ENCODE measurements at places on chromosomes 11 and 22.

- DNase-seq, result no peak
Measured at GRCh38 chr11:117603932-117604331, 193.1 kb downstream of the DSCAML1 start.

- DNase-seq, result no peak
Measured at GRCh38 chr11:120034176-120034875, 103.6 kb downstream of the TRIM29 start.

GRCh38 chr11:44426119-44426518 lies 116.2 kb upstream of the ALX4 start:
- DNase-seq, result no peak

DNA sequence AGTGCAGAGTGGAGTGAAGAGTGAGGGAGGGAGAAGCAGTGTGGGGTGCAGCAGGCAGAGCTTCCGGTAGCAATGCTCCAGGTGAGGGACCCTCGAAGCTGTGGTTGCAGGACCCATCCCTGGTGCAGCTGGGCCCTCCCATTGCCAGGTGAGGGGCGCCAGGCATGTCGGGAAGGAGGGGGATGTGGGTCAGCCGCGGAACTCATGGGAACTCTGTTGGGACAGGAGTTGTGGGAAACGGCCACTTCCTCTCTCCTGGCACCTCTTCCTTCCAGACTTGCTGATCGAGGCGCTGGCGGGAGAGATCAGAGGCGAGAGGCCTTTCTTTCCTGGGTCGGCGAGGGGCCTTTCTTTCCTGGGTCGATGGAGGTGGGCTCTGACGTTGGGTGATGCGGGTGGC lies 48.5 kb downstream of the TPCN2 start:
- no peak for DNase-seq

DNA sequence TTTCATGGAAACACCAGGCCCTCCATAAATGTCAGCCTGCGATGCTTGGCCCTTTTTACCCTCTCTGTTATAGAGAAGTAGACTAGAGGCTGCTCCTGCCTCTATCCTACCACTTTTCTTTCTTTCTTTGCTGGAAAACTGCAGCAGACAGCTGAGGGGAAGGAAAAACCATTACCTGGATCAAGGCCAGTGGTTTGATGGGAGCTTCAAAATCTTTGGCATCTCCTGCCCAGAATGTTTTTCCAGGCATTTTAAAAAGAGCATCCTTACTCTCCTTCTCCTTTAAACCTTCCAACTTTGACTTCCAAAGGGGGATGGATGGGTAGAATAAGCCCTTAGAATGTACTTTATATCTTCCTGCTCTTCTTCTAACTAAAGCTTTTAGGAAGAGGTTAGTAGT lies 44.9 kb downstream of the EXT2 start:
- DNase-seq, result no peak

GRCh38 chr11:36724742-36725385 lies 126.8 kb upstream of the RAG2 start:
- no peak for DNase-seq

DNA sequence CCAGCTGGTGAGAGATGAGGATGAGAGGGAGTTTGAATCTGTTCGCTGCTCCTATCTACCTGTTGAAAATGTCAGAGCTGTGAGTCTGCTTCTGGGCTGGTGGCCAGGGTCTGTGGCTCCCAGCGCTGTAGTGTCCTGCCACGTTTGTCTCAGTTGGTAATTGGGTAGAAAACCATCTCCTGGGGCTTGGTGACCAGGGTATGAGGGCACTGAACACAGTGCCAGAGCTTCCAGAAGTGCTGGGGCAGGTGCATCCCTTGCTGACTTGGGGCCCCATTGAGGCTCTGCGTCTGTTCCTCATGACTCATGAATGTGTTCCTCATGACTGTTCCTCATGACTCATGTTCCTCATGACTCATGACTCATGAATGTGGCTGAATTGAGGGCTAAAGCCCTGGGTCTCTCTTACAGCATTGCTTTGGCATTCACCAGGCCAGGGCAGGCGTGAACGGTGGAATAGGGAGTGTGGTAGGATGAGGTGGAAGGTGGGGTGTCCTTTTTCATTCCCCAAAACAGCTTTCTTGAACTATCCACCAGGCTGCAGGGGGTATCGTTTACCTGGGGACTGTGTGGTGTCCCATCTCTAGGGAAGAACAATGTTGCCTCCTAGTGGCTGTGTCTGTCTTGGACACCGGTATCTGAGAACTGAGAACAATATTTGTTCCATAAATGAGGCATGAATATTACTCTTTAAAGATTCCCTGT lies 139.5 kb downstream of the COMMD9 start:
- peak; percentile 19 for DNase-seq
